Substantia nigra (tissue), 51 donors: ENCODE measurements at places on chromosomes 13 and 19.

DNA sequence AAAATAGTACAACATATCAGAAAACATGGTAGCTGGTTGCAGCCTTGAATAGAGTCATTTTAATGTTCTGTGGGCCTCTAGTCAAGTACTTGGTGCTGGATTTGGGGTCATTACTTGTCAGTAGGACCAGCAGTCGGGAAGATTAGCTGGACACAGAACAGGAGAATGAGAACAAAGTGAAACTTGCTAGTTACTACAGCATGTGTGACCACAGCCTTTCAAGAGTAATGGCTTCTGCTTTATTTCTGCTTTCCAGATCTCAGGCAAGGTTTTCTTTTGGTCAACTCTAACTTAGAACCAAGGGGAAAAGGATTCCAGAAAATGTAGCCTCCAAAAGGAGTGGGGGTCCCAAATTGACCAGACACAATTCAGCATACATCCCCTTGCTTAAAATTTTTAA is 17.1 kb upstream of the VWA8 start:
- DNase-seq, result no peak

GRCh38 chr13:28464861-28465460 is 30.0 kb downstream of the FLT1 start:
- no peak for DNase-seq

DNA sequence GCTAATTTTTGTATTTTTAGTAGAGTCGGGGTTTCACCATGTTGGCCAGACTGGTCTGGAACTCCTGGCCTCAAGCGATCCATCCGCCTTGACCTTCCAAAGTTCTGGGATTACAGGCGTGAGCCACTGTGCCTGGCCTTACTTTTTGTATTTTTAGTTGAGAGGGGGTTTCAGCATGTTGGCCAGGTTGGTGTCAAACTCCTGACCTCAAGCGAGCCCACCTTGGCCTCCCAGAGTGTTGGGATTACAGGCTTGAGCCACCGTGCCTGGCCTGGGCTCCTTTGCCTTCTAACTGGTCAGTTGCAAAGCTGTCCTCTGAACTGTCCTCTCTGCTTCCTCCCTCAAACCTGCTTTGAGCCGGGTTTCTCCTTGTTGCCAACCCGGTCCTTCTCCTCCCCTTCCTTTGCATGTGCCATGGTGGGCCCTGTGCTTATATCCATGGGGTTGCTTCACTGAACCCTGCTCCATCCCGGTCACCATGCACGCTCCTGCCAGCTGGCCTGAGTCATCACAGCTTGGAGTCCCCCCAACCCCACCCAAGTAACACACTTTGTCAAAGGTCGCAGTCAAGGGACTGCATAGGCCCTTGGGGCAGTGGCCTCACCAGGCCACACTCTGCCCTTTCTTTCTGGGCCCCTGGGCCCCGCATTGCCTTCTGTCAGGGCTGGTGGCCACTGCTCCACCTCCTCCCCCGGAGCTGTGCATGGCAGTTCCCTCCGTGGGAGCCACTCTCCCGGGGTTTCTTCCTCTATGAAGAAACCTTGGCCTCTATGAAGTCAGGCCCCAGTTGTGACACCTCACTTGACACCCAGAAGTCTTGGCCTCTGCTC is 21.2 kb downstream of the WTIP start:
- no peak for DNase-seq

DNA sequence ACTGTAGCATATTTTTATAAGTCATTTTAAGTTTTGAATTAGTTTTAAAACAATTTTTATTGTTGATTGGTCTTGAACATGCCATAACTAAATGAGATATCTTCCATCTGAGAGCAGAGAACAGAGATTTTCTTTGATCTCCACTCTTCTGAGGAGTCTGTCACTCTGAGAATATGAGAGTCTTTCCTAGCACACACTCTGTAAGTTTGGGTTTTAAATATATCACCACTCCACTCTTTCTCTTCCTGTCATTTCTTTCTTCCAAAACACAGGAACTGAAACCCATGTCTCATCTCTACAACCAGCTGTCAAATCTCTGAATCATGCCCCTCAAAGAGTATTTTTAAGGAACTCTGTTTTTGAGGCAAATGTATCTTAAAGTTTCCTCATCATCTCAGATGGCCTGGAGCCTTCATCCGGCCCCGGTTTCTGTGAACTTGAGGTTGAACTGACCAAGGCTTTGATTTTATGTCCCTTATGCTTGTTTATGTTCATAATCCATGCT is 698.2 kb upstream of the SGCG start:
- DNase-seq, result no peak

GRCh38 chr13:101739382-101740178 is 287.1 kb downstream of the ITGBL1 start:
- DNase-seq, result no peak

DNA sequence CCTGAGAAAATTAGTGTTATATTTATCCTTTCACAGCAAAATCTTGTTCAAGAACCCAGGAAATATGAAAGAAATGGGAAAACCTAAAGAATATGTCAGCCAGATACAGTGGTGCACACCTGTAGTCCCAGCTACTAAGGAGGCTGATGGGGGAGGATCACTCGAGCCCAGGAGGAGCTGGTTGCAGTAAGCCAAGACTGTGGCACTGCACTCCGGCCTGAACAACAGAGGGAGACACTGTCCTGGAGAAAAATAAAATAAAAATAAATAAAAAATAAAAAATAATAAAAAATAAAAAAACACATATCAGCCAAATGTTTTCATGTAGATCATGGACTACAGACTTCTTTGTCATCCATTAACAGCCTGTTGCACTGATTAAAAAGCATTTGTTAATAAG is 244.8 kb upstream of the KLHL1 start:
- DNase-seq, result no peak

DNA sequence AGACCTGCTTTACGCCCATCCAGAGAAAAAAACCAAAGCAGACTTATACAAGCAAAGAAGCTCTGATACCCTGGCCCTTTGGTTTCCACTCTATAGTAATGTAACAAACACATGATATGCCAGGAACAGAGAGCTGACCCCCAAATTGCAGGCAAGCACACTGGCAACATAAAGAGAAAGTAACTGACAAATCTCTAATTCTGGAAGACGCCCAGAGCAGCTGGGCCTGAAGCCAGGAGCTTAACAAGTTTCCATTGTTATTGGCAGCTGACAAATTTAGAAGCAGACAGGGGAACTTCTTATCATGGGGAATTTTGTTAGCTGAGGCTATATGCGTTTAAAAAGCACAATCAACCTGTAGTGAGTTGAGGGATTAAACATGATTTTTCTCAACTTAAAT is 158.0 kb downstream of the DLEU7 start:
- DNase-seq, result peak; percentile 25

GRCh38 chr13:77832339-77833100 is 86.1 kb downstream of the EDNRB start:
- no peak for DNase-seq

DNA sequence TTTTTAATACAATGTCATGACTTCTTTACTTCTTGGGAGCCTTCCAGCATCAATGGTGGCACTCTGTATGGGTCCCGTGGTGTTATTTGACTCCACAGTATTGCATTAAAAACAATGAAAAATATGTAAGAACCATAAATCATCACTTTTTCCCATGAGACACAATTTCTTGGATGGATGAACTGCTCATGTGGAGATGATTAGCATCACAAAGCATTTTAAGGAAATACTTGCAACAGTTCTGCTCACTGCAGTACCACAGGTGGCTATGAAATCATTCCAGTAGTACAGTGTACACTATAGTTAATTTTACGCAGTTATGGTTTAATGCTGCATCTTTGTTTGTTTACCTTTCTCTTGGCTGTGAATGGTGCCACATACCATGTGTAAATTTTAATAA is 37.2 kb upstream of the C1QTNF9B start:
- DNase-seq, result no peak

- peak; percentile 13 for DNase-seq
Measured at GRCh38 chr13:28423010-28423409, 71.9 kb downstream of the FLT1 start.

GRCh38 chr13:112643759-112644459 is 45.9 kb upstream of the ATP11A start:
- no peak for DNase-seq

GRCh38 chr13:39577838-39578491 is 25.0 kb downstream of the LHFPL6 start:
- no peak for DNase-seq

GRCh38 chr19:4519521-4520277 is 1.4 kb upstream of the PLIN4 start:
- DNase-seq, result no peak

- peak; percentile 30 for DNase-seq
Measured at GRCh38 chr19:16076154-16076957, at the start of gene TPM4. TSS of gene TPM4 (plus strand) at chr19:16076495. CDS start at chr19:16076566, 71 bp downstream.

GRCh38 chr13:78030341-78030896 is 111.8 kb upstream of the EDNRB start:
- no peak for DNase-seq

GRCh38 chr13:113457510-113457909 is 4.2 kb upstream of the ADPRHL1 start:
- no peak for DNase-seq

DNA sequence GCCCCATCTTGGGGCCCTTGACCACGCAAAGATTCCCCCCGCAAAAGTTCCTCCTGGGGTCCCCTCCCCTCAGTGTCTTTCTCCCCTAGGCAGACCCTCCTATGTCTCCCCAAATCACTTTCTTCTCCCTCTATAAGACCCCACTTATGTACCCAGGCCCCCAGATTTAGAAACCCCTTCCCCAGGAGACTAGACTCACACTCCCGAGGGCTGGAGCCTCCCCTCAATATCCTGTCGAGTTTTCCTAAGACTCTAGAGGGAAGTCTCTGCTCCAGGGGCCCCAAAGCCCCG is 1.4 kb downstream of the SLC1A5 start:
- DNase-seq, result no peak

GRCh38 chr19:4537953-4538600 is 1.8 kb downstream of the LRG1 start:
- no peak for DNase-seq

- no peak for DNase-seq
Measured at GRCh38 chr13:66218583-66218982, 1011.6 kb downstream of the PCDH9 start.

GRCh38 chr13:111411151-111411858 is 90.9 kb downstream of the TEX29 start:
- no peak for DNase-seq

GRCh38 chr19:49887665-49888509 is 8.8 kb downstream of the IL4I1 start:
- DNase-seq, result no peak

DNA sequence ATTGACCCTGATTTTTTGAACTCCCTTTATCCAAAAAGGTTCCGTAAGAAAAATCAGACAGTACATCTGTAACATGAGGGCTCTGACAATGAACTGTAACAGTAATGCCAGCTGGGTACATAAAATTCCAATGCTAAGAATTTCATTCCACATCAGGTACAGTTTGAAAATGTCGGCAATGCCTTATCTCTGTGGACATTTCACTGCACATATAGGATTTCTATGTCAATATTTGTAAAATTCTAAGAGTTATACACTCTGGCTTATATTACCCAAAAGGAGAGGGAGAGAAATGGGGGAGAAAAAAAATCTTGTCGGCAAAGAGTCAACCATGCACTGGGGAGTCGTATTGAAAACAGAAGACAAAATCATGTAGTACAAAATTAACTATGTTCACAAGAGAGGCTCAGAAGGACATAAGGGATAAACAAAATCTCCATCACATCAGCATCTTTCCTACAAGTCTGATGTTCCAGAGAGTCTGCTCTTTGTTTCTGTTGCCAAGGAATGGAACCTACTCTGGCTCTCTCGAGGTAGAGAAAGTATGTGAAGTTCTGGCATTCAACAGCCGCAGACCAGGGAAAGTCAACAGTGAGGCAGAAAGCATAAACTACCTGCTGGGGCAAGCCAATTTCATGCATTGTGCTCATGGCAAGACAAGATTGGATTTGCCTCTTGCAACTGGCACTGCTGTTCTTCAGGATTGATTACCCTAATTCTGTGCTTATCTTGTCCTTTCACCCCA is 72.4 kb downstream of the STARD13 start:
- DNase-seq, result no peak

DNA sequence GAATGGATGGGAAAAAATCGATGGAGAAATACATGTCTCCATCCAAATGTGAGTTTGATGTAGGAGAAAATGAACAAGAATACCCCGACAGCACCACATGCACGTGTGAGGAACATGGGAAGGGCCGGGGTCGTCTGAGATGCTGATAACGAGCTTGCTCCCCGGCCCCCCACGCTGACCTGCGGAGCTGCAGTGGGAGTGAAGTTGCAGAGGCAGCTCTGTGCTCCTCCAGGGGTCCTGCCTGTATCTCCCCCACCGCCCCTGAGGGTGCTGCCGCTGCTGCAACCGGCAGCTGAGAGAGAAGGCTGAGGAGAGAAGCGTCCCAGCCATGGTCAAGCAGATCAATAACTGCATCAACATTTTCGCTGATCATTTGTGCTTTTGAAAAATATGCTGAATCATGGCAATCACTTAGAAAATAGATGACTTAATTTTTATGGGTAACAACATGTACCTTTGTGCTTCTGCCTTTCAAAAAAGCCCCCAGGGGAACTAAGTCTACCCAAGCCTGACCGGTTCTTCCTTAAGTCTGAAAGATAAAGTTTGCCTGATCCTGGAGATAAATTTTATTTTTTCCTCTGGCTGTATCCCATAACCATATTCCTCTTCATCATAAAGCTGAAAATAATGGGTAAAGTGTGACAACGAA is 18.2 kb upstream of the NAXD start:
- no peak for DNase-seq

DNA sequence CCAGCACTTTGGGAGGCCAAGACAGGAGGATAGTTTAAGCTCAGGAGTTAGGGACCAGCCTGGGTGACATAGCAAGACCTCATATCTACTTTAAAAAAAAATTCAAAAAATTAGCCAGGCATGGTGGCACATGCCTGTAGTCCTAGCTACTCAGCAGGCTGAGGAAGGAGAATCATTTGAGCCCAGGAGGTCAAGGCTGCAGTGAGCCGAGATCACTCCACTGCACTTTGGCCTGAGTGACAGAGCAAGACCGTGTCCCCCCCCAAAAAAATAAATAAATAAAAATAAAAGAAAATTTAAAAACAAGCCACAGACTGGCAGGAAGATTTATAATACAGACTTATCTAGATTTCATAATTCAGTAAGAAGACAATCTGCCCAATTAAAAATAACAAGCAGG is 14.8 kb downstream of the PSPC1 start:
- DNase-seq, result no peak

DNA sequence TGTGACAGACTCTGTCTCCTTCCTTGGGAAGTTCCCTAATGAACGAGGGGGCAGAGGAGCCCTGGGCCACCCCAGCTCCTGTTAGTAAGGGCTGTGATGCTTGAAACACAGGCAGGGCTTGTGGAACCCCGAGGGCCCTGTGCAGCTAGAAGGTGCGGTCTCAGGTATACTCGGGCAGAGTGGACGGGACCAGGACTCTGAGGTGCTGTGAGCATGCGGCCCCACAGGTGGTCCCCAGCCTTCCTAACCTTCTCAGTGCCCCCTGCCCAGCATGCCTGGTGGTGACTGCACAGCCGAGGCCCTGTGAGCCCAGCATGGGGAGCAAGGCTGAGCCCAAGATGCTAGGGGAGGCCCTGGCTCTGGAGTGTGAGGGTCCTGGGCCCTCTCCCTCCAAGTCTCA is 4.0 kb upstream of the SIGLEC8 start:
- DNase-seq, result no peak

GRCh38 chr13:76868371-76868770 is 17.8 kb downstream of the KCTD12 start:
- DNase-seq, result no peak
